Cardiac muscle cell (in vitro differentiated cells and primary cell): ENCODE measurements at places on chromosomes 1 and 21. TPM values are rescaled to one million over a fixed set of nuclear protein-coding genes. Genes with fewer than 3 reads are reported as not detected.
A peak's percentile ranks its signal among the peaks of the same experiment; 100 is the strongest.

- DNase-seq = no peak
Observed at GRCh38 chr1:21304488-21304887, 14.2 kb upstream of the ECE1 start.

DNA sequence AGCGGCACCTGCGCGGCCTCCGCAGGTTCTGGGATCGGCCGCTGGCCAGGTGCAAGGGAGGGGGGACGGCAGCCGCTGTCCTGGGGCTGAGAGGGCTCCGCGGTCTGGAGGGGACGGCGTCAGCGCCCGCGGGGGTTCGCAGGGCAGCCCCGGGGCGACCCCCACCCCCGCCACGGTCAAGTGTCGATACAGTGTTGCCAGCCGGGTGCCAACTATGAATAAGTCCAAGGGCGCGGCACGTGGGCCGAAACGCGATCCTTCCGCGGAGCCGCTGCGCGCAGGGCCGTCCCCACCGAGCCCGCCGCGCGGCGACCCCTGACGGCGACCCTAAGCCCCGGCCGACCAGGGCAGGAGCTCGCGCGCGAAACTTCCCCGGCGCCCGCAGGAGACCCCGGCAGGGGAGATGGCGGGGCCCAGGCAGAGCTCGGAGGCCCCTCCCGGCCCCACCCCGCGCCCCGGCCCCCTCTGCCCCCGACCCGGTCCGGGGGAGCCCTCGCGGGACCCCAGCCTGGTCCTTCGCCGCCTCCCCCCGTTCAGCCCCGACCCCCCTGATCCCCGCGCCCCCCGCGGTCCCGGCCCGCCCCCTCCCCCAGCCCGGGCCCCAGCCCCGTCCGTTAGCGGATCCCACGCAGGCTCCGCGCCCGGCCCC, 586 bp upstream of the AGPAT3 start:
- DNase-seq = peak; percentile 37

DNA sequence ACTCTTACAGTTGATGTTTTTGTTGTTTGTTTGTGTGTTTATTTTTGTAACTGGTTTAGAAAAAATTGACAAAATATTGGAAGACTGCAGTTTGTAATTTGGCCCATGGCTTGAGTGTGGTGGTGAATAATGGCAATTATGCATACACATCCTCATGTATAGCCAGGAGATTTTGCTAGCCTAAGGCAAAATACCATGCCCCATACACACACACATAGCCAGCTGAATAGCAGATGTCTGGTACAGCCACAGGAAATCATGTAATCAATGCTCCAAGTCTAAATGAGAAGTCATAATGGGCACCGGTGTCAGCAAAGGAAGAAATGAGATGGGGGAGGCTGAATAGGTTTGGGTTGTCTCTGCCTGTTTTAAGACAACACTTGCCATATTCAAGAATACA, 135.2 kb upstream of the COA6 start:
- no peak for DNase-seq

DNA sequence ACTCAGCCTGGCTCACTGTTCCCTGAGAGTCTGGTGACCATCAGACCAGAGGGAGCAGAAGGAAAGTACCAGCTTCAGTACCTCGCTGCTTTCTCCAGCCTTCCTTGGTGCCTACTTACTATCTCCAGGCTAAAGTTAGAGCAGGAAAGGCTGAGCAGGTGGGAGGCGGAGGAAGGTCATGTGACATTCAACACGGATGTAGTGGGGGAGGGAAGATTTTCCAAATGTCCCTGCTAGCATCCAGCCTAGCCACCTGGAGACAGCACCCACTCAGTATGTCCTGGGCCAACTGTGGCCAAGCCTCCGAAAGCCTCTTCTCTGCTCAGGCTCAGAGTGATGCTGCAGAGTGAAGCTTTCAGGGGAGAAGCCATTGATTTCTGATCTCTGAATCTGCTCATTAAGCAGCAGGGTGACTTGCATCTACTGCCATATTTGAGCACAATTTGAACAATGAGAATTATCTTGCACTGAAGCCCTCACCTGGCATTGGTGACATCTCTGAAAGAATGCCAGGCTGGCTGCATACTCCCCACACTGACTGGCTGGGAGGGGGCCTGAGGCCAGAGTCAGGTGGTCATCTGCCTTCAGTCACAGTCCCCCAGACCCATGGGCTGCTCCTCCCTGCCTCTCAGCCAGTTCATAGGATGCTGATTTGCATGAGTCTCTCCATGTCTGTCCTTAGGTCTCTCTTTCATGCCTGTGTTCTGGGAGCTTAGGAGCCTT, 86.2 kb downstream of the KCND3 start:
- DNase-seq = no peak

DNA sequence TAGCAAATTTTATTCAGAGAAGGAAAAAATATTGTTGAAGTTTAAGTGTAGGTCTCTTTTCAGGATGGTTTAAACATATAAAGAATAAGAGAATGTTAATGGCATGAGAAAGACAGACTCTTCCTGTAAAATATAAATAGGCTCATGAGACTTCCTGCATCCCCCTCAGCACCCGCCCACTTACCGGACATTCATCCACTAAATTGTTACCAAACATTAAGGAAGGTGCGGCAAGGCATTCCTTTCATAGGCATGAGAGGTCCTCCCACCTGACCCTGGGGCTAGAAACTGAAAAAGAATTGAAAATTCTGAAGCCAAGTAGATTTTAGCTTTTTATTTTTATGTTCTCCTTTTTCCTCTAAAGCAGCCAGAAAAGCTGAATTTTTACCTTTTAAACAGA, 10.6 kb upstream of the USP1 start:
- DNase-seq = no peak

DNA sequence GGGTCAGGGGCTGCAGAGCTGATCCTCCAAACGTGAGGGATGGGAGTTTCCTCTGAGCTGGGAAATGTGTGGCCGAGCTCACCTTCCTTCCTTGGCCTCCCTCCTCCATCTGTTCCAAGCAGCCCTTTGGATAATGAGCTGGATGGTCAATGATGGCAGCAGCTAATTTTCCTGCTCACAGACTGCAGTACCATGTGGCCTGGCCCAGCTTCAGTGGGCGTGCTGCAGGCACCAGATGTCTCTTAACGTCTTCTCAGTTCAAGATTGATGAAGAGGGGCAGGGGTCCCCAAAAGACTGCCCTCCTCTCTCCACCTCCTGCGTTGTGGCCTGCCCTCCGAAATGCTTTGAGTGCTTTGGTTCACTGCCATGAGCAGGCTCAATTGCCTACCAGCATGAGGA, 86.0 kb downstream of the UBIAD1 start:
- DNase-seq = no peak

DNA sequence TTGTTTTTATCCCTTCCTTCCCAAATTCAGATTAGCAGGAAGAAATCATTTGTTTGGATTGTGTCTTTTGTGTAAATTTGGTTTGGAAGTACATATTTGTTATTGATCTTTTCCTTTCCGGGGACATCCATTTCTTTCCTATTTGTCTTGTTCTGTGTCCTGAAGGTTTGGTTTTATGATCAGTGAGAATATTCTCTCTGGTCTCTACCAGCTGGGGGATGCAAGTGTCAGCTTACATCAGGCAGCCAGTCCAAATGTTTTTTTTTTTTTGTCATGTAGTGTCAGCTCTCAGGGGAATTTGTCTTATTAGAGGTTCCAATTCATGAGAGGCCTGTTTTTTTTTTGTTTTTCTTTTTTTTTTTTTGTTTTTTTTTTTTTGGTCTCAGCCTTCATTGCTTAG, 479.2 kb upstream of the LRRC7 start:
- no peak for DNase-seq

- no peak for DNase-seq
Observed at GRCh38 chr1:10765734-10766478, 30.5 kb downstream of the CASZ1 start.

GRCh38 chr1:219430419-219430818, 182.5 kb downstream of the ZC3H11B start:
- no peak for DNase-seq

- DNase-seq = no peak
Observed at GRCh38 chr1:233435622-233436021, 108.1 kb downstream of the MAP3K21 start.

DNA sequence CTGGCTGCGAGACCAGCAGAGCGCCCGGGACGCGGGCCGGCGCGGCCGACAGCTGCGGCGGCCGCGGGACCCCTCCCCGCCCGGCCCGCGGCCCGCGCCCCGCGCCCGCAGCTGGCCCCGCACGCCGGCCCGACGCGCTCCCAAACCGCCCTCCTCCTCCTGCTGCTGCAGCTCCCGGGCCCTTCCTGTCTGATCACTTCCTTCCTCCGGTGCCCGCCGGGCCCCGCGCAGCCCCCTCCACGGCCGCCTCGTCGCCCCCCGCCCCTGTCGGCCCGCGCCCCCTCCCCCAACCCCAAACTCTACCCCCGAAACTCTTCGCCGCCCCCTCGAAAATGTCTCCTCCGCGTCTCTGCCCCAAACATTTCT, 594 bp downstream of the LUZP1 start:
- DNase-seq = peak; percentile 83

DNA sequence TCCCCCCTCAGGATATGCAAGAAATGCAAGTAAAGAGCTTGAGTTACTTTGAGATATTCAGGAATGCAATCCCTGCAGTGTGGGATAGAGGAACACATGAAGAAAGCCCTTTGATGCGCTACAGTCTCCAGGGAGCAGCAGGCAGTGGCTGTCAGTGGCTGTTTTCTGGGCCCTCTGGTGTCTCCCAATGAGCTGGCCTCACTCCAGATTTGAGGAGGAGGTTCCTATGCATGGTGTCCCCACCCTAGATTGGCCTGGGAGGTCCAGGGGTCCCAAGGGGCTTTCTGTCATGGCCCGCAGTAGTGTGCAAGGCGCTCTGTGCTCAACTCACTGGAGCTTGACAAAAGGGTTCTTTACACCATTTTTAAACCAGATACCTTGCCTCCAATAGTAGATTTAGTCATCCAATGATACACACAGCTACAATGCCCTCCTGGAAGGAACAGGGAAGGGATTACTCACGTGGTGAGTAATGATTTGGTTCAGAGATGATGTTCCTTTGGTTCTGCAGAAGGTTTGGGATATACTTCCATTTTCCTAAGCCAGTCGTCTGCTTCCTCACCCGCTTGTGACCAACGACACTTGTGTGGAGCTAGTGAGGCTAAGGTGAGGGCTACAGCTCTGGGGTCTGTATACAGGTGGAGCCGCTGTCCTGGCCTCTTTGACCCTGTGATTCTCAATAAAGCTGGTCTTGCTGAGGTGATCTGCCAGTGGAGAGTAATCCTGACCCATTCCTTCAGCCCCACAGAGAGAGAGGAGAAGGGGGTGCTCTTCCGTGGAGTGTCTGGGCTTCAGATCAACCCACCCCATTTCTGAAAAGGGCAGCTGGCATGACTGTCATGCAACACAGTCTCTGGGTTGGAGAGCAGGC, 6.6 kb downstream of the BATF3 start:
- DNase-seq = no peak

DNA sequence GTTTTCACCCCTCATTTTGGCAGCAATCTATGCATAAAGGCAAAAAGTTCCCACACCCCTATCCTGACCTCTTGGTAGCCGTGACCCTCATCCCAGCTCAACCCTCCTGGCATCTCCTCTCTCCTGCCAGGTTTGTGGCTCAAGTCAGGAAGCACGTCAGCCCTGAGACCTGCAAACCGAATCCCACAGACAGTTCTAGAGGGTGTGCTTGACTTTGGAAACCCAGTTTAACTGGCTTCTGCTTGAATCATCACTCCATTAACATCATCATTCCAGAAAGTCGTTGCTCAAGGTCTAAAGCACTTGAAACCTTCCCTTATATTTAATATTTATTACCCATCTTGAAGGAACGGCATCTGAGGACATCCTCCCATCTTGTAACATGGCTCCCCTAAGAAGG, 133.4 kb upstream of the ERG start:
- peak; percentile 6 for DNase-seq

- peak; percentile 25 for DNase-seq
Observed at GRCh38 chr1:63073309-63074306, 248.8 kb upstream of the FOXD3 start.

DNA sequence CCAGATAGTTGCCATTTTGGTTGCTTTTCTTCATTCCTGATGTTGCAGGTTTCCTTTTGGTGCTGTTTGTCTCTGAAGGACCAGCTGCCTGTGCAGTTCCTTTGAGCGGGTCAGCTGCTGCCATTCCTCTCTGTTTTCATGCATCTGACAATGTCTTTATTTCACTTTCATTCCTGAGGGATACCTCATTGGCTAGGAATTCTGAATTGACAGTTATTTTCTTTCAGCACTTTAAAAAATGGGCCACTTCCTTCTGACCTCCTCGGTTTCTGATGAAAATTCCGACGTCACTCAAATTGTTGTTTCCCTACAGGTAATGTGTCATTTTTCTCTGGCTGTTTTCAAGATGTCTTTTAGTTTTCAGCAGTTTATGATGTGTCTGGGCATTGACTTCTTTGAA, 24.8 kb downstream of the CCSAP start:
- no peak for DNase-seq

The PANK4 gene
- total RNA-seq = 62.7 and 63.2 TPM in 2 replicates

The MEF2D gene
- 35.9 and 64.6 TPM in 2 replicates for total RNA-seq

The ZMYND12 gene
- total RNA-seq = 0.39 and 1.1 TPM in 2 replicates

The TNFRSF4 gene
- total RNA-seq = 0.11 TPM in 1 of 2 replicates, not detected in the other

The HOOK1 gene
- total RNA-seq = 9.5 and 10.4 TPM in 2 replicates

The AGPAT3 gene
- total RNA-seq = 19.4 and 23.6 TPM in 2 replicates

The PTAFR gene
- 0.07 and 0.09 TPM in 2 replicates for total RNA-seq

The BCL2L15 gene
- 4.5 TPM in 1 of 2 replicates, not detected in the other for total RNA-seq

The WNT3A gene
- total RNA-seq = not detected in 2 replicates

The DCDC2B gene
- not detected in 2 replicates for total RNA-seq

The SH3D21 gene
- total RNA-seq = 21.5 and 44.0 TPM in 2 replicates

The TCHH gene
- total RNA-seq = not detected in 2 replicates
